ENCODE measurements at places on chromosomes 16 and 17.

DNA sequence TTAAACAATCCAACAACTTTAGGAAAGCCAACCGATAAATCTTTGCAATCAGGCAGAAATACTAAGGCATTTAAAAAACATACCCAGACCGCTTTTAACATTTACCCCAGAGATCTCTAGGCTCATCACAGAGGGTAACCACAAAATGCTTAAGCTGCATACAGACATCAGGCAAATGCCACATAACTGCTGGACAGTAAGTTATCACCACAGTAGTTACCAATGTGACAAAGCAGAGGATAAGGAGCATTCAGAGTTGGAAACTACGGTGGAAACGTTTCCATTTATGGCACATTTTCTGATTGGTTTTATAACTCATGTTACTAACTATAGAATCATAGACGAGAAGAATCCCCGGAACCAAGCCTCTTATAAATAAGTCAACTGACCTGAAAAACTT lies 77.5 kb downstream of the KANSL1 start:
- DNase-seq: no peak

GRCh38 chr17:65099941-65100315 lies 37.2 kb upstream of the RGS9 start:
- DNase-seq: no peak

GRCh38 chr17:56158915-56159825 lies 5.9 kb downstream of the ANKFN1 start:
- no peak for DNase-seq

- DNase-seq: no peak
Observed at GRCh38 chr16:23840310-23840709, 4.5 kb downstream of the PRKCB start.

- no peak for DNase-seq
Observed at GRCh38 chr16:19784183-19784736, 66.2 kb downstream of the IQCK start.

GRCh38 chr17:29807520-29808361 lies 122.3 kb downstream of the SSH2 start:
- DNase-seq: peak; percentile 78

DNA sequence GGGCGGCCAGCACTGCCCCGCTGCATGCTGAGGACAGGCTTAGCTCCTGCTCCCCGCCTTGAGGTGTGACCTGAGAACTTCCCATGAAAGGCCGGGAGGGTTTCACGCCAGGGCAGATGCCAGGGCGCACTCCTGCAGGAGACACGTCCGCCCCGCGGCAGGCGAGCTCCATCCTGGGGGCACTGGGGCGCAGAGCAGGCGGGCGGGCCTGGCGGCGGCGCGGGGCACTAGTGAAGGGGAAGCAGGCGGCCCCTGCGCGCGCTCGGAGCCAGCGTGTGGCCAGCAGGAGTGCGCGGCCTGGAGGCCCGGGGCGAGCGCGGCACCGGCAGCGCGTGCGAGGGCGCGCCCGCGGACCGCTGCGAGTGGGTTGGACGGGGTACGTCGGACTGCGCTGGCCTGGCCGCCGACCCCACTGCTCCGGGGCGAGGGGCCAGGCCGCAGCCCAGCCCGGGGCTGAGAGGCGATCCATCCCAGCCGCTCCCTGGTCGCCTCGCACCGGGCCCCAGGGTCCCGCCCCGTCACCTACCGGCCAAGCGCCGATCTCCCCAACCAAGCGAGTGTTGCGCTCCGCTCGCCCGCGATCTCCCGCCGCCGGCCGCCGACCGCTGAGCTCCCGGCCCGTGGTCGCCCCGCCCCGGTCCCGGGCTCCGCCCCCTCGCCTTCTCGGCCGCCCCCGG lies at the start of gene MAP3K14:
MAP3K14 (minus strand) TSS at position 587 of the 677 bp plus-strand sequence. CDS start 26,275 bp downstream, outside the sequence.
- DNase-seq: no peak

DNA sequence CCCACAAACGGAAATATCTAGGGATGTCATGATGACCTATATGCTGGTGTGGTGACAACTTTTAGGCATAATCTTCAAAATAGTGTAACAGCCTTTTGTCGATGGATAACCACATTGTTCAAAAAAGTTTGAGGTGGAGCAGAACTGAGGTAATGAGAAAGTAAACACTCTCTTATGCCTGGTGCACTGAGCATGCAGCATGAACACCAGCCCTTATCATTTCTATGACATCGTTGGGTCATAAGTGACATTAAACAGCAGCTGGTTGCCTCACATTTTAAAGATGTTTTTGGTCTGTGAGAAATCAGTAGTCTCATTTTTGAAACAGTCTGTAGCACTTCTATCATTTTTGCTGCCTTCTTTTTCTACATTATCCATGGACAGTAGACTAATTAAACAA lies 1.8 kb downstream of the KRT23 start:
- no peak for DNase-seq

DNA sequence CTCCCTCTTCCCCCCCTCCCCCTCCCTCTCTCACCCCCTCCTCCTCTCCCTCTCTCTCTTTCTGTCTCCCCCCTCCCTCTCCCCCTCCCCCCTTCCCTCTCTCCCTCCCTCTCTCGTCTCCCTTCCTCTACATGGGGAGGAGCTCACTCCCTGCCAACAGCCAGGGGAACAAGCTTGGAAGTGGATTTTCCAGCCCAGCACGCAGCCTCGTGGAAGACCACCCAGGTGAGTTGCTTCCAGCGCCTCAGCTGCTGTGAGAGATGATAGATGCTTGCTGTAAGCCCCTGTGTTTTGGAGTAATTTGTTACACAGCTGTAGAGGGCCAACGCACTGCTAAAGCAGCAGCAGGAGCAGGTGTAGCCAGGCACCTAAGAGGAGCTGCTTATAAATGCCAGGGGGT lies 20.8 kb downstream of the ACTG1 start:
- DNase-seq: no peak

DNA sequence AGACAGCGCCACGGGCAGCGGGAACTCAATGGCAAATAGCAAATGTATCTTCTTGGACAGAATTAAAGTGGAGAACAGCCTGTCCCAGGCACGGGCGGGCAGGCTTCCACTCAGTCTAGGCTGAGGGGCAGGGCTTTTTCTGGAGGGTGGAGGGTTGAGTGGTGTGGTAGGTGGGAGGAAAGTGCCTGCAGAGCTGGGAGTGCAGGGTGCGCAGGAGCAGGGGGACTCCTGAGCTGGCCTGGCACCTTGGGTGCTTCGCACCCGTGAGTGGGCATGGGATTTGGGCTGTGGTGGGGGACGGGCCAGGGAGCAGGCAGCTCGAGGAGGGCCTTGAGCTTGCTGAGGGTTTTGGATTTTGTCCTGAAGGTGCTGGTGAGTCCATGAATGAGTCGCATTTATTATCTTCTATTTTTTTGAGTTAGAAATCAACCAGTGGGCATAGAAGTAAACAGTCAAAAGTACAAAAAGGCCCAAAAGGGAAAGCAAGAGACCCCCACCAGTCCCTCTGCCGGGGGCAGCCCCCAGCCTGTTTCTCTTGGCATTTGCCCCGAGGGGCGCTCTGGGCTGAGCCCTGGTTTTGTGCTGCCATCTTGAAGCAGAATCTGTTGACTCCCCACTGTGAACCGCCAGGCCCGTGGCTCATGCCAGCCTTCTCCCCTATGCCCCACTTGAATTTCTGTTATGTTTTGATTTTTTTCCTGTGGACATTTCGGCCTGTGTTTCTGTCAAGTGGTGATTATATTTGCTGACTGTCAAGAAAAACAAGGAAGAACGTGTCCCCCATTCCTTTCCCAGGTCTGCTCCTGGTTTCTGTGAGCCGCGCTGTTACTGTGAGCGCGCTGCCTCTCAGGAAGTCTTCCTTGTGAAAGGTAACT lies 8.2 kb downstream of the ADORA2B start:
- no peak for DNase-seq

GRCh38 chr17:9406046-9406606 lies 169.5 kb downstream of the STX8 start:
- no peak for DNase-seq

- peak; percentile 12 for DNase-seq
Observed at GRCh38 chr17:82465023-82465603, 6.6 kb downstream of the NARF start.

GRCh38 chr17:32461853-32462617 lies 17.7 kb downstream of the PSMD11 start:
- DNase-seq: peak; percentile 43

GRCh38 chr16:46629331-46630219 lies 8.4 kb upstream of the SHCBP1 start:
- peak; percentile 65 for DNase-seq

DNA sequence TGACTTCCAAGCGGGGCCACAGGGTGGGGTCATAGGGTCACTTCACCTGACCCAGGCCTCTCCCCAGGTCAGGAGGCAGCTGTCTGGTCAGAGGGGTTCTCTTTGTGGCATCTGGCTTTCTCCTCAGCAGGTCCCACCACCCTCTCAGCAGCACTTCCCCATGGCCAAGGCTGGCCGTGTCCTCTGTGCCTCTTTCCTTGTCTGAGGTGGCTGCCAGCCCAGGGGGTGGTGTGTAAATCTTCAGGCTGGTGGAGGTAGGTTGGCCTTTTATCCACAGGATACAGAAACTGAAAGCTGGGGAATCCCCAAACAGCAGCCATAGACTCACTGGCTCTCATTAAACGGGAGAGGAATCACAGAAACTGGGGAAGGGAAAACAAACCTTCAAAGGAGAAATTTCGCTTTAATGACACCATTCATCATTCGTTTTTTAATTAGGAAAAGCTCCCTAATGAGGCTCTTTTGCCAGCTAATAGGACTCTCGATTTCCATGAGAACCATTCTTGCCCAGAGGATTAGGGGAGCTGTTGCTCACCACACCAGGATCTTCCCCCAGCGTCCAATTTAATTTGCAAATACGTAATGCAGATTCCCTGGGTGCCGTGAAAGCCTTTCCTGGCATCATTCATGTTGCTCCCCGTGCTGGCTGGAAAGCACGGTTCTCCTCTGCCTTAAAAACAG lies 18.0 kb downstream of the C17orf75 start:
- no peak for DNase-seq

Data from K562 (cell line).